ENCODE measurements at places on chromosomes 3 and 15.

DNA sequence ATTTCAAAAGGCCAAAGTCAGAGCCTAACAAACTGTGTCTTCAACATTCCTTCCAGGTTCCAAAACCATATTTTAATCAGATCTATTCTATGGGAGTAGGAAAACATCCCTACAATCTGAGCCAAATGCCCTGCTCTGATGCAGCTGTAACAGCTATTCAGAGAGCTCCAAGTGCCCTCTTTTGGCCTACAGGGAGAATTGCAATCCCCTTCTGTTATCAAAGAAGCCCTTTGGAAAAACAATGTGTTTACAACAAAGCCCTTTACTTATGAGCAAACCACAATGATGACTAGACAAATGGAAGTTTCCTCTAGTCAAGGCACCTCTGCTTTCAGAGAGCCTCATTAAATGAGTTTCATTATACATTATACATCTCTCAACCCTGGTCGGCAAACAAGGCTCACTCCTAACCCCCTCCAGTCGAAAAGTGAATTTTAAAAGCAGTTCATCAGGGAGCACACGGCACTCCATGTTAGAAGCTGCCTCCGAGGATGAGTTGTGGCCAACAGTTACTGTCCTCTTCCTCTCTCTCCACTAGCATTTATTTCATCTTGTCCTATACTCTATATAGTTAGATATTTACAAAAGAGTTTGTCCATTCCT is 42.6 kb upstream of the TMCO5A start:
- DNase-seq, result peak; percentile 10

DNA sequence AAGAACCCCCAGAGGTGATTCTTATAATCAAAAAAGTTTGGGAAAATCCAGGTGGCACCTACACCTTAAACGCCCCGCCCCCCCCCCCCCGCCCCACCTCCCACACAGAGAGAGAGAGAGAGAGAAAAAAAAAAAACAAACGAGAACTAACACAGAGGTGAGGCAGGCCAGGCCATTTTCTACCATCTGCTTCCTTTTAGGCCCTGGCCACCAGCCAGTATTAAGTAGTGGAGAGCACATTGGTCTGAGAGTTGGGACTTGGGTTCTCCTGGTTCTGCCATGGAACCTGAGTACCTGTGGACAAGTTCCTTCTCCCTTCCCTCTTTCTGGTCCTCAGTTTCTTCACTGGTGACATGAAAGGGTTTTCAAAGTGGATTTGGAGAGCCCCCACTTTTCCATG is 60.6 kb downstream of the SLC6A11 start:
- peak; percentile 17 for DNase-seq

DNA sequence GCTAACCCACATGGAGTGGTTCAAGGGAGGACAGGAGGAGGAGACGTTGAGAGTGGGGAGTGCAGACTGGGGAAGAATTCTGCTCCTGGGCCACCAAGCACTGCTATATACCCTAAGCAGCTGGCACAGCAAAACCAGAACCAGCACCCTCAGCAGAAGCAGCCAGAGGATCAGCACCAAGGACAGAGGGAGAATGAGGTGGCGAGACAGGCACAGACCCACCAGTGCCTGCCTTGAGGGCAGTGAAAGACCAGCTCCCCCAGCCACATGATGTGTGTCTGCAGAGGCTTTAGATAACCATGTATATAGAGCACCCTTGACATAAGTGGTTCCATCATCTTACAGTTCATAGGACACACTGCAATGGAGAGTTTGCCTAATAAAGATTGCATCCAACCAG is 319.0 kb downstream of the GABRB3 start:
- DNase-seq, result no peak

DNA sequence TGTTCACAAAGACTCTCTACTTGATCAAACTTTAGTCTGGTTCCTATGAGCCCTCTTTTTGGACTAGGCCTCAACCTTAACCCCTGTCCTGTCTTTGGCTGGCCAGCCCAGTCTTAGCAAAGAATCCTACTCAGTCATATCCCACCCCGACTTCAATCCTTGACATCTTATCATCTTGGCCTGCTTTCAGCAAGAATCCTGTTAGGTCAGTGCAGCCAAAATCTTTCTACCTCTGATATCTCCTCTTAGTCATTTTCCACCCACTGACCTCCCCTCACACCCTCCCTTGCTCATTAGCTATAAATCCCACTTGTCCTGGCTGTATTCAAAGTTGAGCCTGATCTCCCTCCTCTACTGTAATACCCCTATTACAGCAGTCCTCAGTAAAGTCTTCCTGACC is 286.1 kb downstream of the MAGI1 start:
- DNase-seq, result no peak

- no peak for DNase-seq
Measured at GRCh38 chr15:91308199-91308598, 208.1 kb downstream of the SV2B start.

- DNase-seq, result no peak
Measured at GRCh38 chr3:197366301-197367044, 68.1 kb upstream of the DLG1 start.

DNA sequence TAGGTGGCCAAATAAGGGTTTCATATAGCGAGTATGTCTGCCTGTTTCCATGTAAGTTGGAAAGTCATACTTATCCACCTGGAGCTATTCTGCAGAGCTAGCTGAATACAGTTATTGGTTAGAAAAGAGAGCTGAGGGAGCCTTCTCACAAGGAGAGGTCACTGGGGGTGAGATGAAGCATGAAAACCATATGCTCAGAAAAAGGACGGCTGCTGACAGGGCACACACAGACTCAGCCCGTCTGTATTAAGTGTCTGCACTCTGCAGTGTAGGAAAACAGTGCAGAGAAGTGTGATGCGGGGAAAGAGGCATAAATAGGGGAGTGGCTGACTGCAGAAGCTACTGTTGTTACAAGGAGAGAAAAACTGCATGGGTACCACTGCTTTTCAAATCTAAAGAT is 58.2 kb downstream of the C3orf70 start:
- DNase-seq, result peak; percentile 68

DNA sequence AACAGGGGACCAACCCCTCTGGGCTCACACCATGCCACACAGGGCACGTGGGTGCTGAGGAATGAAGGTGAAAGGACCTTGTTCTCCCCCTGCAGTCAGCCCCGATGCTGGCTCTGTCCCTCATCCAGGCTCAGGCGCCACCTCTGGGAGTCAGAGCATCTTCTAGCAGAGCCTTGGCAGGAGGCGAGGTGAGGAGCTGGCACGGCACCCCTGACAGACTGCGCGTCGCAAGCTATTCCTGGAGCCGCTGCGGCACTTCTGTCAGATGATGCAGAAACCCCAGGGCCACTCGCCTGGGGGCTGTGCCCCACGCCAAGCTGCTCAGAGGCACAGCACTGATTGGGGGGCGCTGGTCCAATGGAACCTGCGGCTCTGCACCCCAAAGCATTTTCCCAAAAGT is 62.0 kb downstream of the MGLL start:
- peak; percentile 89 for DNase-seq

DNA sequence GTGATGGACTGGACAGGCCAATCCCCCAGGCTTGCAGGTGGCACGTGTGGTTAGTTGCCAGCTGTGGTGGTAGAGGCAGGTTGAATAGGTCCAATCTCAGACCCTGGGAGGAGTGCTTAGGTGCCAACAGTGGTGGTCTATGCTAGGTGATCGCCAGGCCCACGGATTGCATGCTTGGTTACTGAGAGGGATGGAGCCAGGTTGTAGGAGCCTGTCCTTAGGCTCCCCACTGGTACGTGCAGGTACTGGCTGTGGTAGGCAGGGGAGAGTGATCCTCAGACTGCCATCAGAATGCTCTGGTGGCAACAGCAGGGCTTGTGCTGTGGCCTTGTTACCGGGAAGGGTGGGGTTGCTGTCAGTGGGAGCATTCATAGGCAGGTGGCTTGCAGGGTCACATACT is 44.7 kb downstream of the NCK1 start:
- no peak for DNase-seq

Measured in cerebellum (tissue), 4 donors.